ENCODE measurements at places on chromosomes 3 and 15. TPM values are rescaled to one million over a fixed set of nuclear protein-coding genes. Genes with fewer than 3 reads are reported as not detected.

UTS2B gene
- polyA plus RNA-seq: 0.80 TPM

DNA sequence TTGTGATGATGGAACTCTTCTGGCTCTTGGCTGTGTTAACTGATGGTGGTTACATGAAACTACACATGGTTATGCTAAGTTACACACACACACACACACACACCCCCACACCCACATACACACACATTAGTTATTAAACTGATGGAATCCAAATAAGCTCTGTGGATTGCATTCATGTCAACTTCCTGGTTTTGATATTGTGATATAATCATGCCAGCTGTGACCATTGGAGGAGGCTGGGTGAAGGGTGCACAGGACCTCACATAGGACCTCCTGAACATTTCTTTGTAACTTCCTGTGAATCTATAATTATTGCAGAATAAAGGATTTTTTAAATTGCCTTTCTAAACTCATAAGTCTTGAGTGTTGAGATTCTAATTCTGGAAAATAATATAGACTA is 58.9 kb upstream of the LIMD1 start:
- DNase-seq: no peak

PRR20G gene
- not detected for polyA plus RNA-seq

TOPAZ1 gene
- polyA plus RNA-seq: not detected

SOX14 gene
- polyA plus RNA-seq: not detected

GRCh38 chr3:102200126-102200525 is 234.7 kb upstream of the ZPLD1 start:
- no peak for DNase-seq

PP2D1 gene
- 1.1 TPM for polyA plus RNA-seq
